ENCODE measurements at places on chromosomes 12 and 14.
A peak's percentile ranks its signal among the peaks of the same experiment; 100 is the strongest.

- peak; percentile 11 for DNase-seq
Measured at GRCh38 chr12:8082808-8083100, 680 bp downstream of the NECAP1 start.

- no peak for DNase-seq
Measured at GRCh38 chr12:85041395-85041794, 5.2 kb downstream of the LRRIQ1 start.

- no peak for DNase-seq
Measured at GRCh38 chr12:117033382-117034221, 65.6 kb downstream of the TESC start.

- no peak for DNase-seq
Measured at GRCh38 chr12:120132863-120133385, 16.4 kb upstream of the RAB35 start.

DNA sequence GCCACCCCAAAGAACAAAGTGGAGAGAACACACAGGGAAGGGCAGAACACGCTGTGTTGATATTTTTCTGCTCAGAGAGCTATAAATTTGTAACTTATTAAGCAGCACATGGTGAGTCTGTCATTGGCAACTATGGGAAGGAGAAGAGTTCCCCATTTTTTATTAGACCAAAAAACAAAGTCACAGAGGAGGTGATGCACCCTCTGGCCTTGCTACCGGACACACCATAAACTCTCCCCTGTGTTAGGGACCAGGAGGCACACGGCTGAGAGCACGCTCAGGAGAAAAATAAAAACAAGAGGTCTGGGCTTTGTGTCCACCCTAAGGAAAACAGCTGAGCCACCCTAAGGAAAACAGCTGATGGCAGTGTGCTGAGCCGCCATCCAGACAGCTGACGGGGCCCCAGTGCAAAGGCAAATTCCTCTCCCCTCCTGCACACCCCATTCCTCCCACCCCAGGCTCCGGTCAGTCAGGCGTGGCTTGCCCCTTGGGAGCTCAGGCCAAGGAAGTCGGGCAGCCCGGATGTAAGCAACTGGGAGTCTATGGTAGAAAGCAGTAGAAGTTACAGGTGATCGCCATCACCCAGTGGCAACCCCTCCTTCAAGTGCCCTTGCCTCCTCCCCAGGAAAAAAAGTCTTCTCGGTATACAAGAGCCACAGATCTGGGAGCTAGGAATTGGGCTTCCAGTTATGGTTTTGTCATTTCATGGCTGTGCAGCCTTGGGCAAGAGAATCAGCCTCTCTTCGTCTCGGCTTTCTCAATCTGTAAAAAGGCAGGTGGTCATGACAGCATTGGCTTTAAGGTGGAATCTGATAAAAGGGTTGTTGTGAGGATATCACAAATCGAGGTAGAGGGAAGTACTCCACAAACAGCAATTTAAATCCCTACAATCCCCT lies 2.4 kb downstream of the PXN start:
- DNase-seq, result peak; percentile 68

- peak; percentile 72 for DNase-seq
Measured at GRCh38 chr12:56723889-56724700, 1.0 kb downstream of the NACA start.

DNA sequence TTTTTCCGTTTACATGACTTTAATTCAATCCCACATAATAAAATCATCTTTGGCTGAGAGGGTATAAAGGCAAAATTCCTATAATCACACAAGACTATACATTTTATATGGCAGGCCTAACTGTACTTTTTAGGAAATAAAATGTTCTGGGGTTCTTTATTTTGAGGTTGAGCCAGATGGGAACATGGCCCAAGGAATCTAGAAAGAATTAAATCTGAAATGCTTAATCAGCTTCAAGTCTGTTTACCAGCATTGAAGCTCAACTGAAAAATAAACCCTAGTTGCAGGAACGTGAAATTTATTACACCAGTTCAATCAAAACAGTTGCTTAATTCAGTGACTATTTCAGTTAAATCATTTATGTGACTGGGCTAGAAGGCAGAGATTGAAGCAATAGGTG lies 191.0 kb upstream of the BTG1 start:
- no peak for DNase-seq

- peak; percentile 88 for DNase-seq
Measured at GRCh38 chr12:94262228-94263010, 114.0 kb downstream of the PLXNC1 start.

DNA sequence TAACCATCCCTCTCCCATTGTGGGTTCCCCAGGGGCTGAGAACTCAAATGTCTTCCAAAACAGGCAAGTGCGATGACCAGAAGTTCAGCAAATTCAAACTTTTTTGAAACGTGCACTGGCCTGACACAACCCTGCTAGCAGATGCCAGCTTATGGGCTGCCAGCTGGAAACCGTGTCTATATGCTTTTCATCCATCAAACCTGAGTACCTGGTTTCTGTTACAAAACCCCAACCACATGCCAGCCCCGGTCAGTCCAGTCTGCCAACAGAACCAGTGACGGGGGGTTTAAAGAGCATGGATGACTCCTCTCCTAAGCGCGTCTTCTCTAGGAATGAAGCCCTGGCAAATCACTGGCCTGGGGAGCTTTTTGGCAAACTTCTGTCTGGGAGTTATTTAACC lies 189.7 kb downstream of the TTC7B start:
- DNase-seq, result no peak

DNA sequence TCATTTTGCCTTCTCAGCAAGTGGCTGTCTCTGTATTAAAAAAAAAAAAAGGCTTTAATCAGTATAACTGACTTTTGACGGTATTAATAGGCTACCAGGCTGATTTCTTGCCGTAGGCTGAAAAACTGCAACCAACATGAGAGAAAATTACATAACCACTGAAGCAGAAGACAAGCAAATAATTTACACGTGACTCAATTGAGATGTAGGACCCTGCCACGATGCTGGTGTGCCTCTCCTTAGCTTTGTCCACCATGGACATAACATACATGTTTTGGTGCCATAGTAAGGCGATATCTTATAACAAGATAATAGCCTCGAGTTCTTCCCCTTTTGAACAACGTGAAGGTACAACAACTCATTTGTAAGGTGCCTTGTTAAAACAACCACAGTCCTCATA lies 88.7 kb upstream of the GRIP1 start:
- DNase-seq, result no peak

GRCh38 chr14:76676539-76676938 lies 84.7 kb upstream of the VASH1 start:
- DNase-seq, result no peak

- no peak for DNase-seq
Measured at GRCh38 chr14:35369701-35370191, 34.8 kb downstream of the NFKBIA start.

DNA sequence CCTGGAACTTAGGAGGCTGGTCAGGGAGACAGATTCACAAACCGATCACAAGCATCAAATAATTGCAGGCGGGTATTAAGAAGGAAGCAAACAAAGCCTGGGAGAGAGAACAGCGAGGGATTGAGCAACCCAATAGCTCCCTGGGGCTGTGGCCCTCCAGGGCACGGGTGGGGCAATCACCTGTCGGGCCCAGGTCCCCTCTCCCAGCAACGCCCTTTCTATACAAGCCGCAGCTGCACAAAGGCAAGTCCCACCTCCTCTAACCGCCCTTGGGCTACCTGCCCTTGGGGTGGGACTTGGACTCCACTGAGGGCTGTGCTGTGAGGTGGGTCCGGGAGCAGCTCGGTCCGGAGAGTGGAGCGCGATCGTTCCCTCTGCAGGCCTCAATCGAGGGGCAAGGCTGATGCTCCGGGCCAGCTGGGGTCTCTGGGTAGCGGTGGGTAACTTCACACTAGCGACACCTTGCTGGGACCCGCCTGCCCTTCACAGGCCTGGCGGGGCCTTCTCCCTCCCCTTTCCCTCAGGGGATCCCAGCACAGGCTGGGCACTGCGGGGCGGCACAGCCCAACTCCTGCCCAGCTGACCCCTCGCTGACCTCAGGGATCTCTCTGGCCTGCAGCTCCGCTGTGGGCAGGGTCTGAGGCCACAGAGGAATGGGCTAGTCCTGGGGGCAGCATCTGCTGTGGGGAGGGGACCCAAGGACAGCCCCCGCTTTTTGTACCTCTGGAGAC lies 8.0 kb downstream of the PHB2 start:
- DNase-seq, result no peak

DNA sequence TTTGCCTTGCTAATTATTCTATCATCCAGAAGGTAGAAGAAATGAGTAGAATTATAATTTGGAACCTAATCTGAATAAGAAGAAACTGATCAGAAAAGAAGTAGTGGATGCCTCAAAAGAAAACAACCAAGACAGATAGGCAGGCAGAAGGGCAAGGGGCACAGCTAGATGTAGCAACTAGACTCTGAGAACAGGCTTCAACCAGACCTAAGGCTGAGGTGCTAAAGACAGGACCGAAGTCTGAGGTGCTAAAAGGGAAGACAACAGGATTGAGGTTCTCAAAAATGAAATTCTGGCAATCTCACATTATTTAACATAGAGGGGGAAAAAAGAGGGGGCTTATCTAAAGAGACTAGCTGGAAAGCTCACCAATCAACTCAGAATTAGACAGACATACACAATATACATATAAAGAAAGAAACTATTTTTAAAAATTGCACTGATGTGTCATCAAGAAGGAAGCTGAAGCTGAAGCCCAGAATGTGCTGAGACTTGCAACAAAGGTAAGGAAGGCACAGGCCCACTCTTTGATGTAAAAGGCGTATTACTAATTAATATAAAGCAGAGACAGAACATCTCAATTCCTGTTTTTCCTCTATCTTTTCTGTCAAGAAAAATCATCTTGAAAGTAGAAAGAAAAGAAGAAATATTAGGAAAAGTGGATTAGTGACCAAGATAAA lies 43.8 kb upstream of the CSRNP2 start:
- peak; percentile 18 for DNase-seq

DNA sequence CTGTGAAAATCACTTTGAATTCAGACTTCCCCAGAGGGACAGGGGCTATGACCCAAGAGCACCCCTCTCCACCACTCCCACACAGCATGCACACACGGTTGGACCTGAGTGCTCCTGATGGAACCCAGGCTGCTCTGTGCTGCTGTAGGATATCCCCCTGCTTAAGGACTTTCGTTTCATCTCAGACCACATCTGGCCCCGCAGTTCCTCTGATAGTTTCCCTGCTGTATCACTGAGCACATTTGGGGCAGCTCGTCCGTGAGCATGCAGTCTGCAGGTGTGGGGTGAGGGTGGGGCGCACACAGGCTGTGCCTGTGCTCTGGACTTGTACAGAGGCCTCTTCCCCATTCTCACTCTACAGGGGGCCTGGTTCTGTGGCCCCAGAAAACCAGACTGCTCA lies 345.2 kb upstream of the FKBP4 start:
- DNase-seq, result no peak

GRCh38 chr14:55977392-55978150 lies 140.6 kb upstream of the PELI2 start:
- DNase-seq, result no peak

DNA sequence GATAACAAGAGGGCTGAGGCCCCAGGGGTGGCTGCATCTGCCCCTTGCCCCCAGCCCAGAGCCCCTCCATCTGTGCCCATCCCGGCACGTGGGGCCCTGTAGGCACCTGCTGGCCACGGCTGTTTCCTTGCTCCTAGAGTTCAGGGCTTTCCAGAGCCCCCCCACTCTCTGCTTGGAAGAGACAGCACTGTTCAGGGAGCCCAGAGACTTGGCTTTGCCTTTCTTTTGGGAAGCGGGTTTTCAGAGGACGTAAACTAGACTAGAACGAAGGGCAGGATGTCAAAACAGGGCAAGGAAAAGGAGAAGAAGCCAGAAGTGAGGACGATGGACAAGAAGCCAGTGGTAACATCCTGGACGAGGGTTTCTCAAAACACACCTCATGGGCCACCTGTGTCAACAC lies 163.3 kb upstream of the LHX5 start:
- DNase-seq, result no peak

DNA sequence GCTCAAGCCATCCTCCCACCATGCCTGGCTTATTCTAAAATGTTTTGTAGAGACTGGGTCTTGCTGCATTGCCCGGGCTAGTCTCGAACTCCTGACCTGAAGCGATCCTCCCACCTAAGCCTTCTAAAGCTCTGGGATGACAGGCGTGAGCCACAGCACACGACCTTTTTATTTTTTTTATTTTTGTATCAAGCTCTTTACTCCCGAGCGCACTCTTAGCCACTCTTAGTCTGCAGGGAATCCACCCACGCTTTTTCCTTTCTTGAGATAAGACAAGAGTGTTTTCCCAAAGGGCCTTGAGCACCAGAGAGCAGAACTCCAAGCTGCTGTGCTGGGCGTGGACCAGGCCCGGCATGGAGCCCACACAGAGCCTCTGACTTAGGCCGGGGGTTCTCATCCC lies 23.4 kb downstream of the MAP1LC3B2 start:
- DNase-seq, result no peak

GRCh38 chr14:69711477-69711876 lies 55.5 kb upstream of the SRSF5 start:
- no peak for DNase-seq

GRCh38 chr12:92142251-92142926 lies 3.3 kb downstream of the BTG1 start:
- no peak for DNase-seq

DNA sequence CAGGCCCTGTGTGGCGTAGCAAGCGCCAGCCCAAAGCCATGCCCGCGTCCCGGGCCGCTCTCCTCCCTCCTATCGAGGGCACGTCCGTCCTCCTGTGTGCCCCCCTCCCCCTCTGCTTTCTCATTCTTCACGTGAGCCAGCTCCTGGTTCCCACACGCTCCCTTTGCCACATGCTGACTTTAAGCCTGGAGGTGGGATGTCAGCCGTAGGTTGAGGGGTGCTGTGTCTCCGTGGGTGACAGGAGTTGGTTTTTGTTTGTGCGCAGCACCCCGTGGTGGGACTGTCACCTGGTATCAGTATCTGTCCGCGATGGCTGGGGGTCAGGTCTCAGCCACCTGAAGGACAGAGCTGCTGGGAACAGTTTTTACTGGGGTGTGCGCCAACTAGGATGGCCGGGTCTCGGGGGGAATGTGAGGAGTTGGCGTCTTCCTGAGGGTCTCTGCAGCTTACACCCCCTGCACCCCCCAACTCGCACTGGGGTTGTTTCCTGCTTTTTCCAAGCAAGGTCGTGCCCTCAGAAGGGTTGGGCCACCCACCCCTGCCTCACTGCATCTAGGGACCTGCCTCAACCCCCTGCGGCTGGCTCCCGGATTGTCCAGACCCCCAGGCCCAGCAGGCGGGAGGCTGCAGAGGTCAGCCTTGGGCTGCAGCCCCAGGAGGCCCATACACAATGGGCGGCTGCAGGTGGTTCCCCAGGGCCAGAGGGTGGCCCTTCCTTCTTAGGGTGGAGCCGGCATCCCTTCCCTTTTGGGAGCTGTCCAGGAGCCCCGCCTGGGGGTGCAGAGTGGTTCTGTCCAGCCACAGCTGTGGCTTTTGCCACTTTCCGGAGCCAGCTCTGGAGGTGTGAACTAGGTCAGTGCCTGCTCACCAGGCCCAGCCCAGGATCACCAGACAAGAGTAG lies 7.3 kb downstream of the ULK1 start:
- no peak for DNase-seq

GRCh38 chr14:79542121-79542520 lies 669.2 kb downstream of the DIO2 start:
- peak; percentile 10 for DNase-seq

- peak; percentile 29 for DNase-seq
Measured at GRCh38 chr12:102407776-102408486, 72.4 kb downstream of the IGF1 start.

- DNase-seq, result no peak
Measured at GRCh38 chr12:123860377-123860776, 98.3 kb downstream of the DNAH10 start.

All from GM03348 (cell line).